ENCODE measurements at places on chromosomes 3 and 15. TPM values are rescaled to one million over a fixed set of nuclear protein-coding genes. Genes with fewer than 3 reads are reported as not detected.

DNA sequence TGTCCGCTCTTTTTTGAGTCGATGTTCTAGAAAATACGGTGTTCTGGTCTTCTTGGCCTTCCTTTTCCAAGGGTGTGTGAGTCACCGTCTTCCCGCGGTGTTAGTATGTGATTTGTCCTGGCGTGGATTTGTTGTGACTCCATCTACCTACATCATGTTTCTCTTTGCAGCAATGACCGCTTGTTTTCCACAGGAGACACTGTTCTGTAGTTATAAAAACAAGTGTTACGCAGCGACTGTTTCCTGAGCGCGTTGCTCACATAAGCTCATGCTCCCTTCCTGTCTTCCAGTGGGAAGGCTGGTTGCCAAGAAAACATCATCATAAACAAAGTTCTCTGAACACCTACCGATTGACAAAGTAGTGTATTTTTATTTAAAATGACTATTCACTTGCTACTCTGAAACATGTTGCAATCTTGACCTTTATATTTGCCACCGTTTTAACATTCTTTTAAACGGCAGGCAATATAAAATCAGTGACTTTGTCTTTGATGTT lies 19.0 kb downstream of the USP13 start:
- no peak overlapping the region for H3K27ac ChIP-seq
- H3K36me3 ChIP-seq = no peaks in the 10 kb centered on the region
- H3K4me1 ChIP-seq = no peaks in the 10 kb centered on the region
- no peaks in the 10 kb centered on the region for H3K27me3 ChIP-seq

- no peaks in the 10 kb centered on the region for H3K36me3 ChIP-seq
- H3K4me1 ChIP-seq = peaks cover 5% of the 10 kb centered on the region
- H3K27me3 ChIP-seq = no peaks in the 10 kb centered on the region
- no peak for DNase-seq
Observed at GRCh38 chr3:58119186-58119585, 91.6 kb downstream of the DNASE1L3 start.

- no peak overlapping the region for H3K4me3 ChIP-seq
- no peak overlapping the region for H3K27ac ChIP-seq
- DNase-seq = no peak
- H3K4me1 ChIP-seq = no peaks in the 10 kb centered on the region
- no peaks in the 10 kb centered on the region for H3K36me3 ChIP-seq
Observed at GRCh38 chr15:100186960-100187359, 154.8 kb downstream of the ADAMTS17 start.

Gene DUOX2
- total RNA-seq = 0.65 TPM

DNA sequence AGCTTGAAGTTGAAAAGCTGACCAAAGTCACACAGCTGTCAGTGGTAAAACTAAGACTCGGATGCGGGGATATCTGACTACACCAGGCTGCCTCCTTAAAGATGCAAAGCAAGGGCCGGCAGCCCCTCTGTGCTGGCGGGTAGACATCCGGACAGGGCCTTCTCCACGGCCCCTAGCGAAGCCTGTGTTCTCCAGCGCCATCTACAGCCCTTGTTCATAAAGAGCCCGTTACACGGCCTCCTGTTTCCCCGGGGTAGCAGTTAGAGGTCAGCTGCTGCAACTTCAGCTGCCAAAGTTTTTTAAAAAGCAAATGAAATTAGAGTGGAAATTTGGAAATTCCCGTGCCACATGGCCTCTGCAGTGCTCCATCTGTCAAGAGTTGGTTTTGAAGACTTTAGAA lies 383.0 kb downstream of the TBL1XR1 start:
- H3K4me3 ChIP-seq = no peak overlapping the region
- no peak overlapping the region for H3K27ac ChIP-seq
- no peaks in the 10 kb centered on the region for H3K36me3 ChIP-seq
- H3K4me1 ChIP-seq = no peaks in the 10 kb centered on the region
- peak; percentile 45 for DNase-seq

Gene PIGZ
- total RNA-seq = 2.7 TPM

Gene CHRM5
- total RNA-seq = not detected

Gene GOLGA6A
- not detected for total RNA-seq

DNA sequence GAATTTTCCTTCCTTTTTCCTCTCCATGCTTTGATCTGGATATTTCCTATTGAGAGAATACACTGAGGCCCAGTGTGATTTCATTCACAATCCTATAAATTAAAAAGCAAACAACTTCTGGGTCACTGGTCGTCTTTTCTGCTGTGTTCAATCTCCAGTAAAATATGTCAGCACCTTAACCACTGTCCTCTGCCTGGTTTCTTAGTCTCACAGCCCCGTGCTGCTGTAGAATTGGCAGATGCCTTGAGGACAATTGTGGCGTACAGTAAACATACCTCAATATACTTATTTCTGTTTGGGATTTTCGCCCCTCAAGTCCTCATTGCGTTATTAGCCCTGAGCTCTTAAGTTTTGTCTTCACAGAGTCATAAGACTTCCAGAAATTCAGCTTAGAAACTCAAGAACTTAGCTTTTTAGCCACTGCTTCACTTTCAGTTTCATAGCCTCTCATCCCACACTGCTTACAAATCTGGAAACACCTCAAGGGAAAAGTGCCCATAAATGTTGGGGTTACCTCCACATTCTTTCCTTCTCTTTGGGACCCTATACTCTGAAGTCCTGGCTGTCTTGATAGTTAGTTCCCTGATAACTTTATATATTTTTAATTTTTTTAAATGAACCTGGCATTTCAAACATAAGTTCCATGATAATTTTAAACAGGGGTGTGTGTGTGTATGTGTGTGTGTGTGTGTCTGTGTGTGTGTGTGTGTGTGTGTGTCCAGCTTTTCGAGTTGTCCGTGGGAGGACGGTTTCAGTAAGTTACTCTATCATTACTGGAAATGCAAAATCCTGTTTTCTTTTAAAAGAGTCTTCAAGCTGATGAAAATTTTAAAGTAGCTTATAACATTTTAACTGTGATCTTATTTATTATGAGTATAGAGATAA lies 238.4 kb upstream of the CTDSPL start:
- peaks cover 4% of the 10 kb centered on the region for H3K4me1 ChIP-seq
- H3K27ac ChIP-seq = no peak overlapping the region
- H3K27me3 ChIP-seq = no peaks in the 10 kb centered on the region
- H3K4me3 ChIP-seq = no peak overlapping the region
- DNase-seq = no peak

GRCh38 chr3:146532406-146532805 lies 12.0 kb downstream of the PLSCR1 start:
- H3K27ac ChIP-seq = no peak overlapping the region
- DNase-seq = no peak
- peaks cover 2% of the 10 kb centered on the region for H3K4me1 ChIP-seq
- no peak overlapping the region for H3K4me3 ChIP-seq

- peak overlapping the region; percentile 49 for H3K27ac ChIP-seq
- no peak overlapping the region for H3K4me3 ChIP-seq
- no peaks in the 10 kb centered on the region for H3K4me1 ChIP-seq
- DNase-seq = no peak
- no peaks in the 10 kb centered on the region for H3K36me3 ChIP-seq
Observed at GRCh38 chr15:42511007-42511391, 15.6 kb downstream of the SNAP23 start.

Gene GOLGA6L7
- total RNA-seq = not detected

DNA sequence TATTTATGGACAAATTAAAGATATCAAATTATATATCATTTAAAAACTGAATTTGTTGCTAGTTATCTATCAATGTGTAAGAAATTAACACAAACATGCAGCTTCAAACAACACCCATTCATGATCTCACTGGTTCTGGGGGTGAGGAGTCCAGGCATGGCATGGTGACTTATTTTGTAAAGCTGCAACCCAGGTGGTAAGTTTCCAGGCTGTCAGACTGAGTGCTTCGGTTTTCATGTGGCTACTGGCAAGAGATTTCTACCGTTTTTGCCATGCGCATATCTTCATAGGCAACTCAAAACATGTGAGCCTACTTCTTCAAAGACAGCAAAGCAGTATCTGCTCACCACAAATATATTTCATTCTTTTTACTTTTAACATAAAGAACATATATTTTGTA lies 364.3 kb upstream of the BCHE start:
- DNase-seq = no peak
- no peaks in the 10 kb centered on the region for H3K4me1 ChIP-seq
- H3K27ac ChIP-seq = no peak overlapping the region
- H3K27me3 ChIP-seq = no peaks in the 10 kb centered on the region
- H3K4me3 ChIP-seq = no peak overlapping the region
- H3K36me3 ChIP-seq = no peaks in the 10 kb centered on the region

DNA sequence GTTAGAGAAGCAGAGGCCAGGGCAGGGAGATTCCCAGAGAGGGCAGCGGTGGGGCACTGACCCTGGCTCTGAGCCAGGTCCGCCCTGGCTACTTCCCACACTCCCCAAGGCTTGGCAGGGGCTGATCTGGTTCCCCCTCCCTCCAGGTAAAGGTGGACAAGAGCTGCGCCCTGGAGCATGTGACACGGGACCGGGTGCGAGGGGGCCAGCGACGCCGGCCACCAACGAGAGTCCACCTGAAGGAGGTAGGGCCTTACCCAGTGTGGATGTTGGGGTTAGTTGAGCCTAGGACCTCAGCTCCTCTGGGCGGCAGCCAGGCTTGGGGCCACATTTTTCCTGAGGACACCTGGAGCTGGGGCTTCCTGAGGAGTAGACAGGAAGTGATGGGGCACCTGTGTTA lies 19.6 kb downstream of the PLEKHO2 start:
- H3K27me3 ChIP-seq = no peaks in the 10 kb centered on the region
- no peaks in the 10 kb centered on the region for H3K36me3 ChIP-seq
- no peak overlapping the region for H3K27ac ChIP-seq
- H3K4me1 ChIP-seq = no peaks in the 10 kb centered on the region
- no peak overlapping the region for H3K4me3 ChIP-seq

Gene SORD
- total RNA-seq = 6.7 TPM

- H3K36me3 ChIP-seq = no peaks in the 10 kb centered on the region
- no peak for DNase-seq
- no peaks in the 10 kb centered on the region for H3K27me3 ChIP-seq
- H3K4me1 ChIP-seq = no peaks in the 10 kb centered on the region
- H3K4me3 ChIP-seq = no peak overlapping the region
Observed at GRCh38 chr3:14234251-14235002, 55.8 kb downstream of the LSM3 start.

- H3K27me3 ChIP-seq = no peaks in the 10 kb centered on the region
- H3K36me3 ChIP-seq = no peaks in the 10 kb centered on the region
- H3K4me3 ChIP-seq = no peak overlapping the region
- peaks cover 16% of the 10 kb centered on the region for H3K4me1 ChIP-seq
- DNase-seq = no peak
Observed at GRCh38 chr3:149592758-149593240, 65.0 kb downstream of the WWTR1 start.

Gene SGO1
- total RNA-seq = not detected

DNA sequence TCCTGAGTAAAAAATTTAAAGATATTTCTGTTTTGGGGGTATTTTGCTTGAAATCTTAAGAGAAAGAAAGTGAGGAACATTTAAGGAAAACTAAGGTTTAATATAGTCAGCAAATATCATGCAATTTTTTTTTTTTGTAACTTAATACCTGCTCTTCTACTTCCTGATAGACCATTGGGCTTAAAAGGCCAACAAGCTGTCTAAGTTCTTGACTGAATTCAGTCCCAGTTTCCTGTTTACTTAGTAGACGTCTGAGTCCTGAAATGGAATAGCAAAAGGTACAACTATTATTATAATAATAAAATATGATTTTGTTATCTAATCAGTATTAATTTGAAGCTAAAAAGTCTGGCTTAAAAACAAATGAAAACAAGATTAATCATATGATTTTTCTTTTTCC lies 37.9 kb downstream of the IQCB1 start:
- H3K36me3 ChIP-seq = no peaks in the 10 kb centered on the region
- no peak overlapping the region for H3K27ac ChIP-seq
- DNase-seq = no peak
- no peak overlapping the region for H3K4me3 ChIP-seq
- H3K27me3 ChIP-seq = no peaks in the 10 kb centered on the region

GRCh38 chr15:66216806-66217205 lies 36.7 kb downstream of the MEGF11 start:
- H3K36me3 ChIP-seq = no peaks in the 10 kb centered on the region
- no peaks in the 10 kb centered on the region for H3K27me3 ChIP-seq
- H3K27ac ChIP-seq = no peak overlapping the region
- no peak overlapping the region for H3K4me3 ChIP-seq

Gene CXCR6
- total RNA-seq = 2.8 TPM

- H3K4me3 ChIP-seq = no peak overlapping the region
- peak; percentile 87 for DNase-seq
Observed at GRCh38 chr3:14460342-14461005, 58.1 kb downstream of the SLC6A6 start.

GRCh38 chr15:98785807-98786621 lies 137.7 kb downstream of the IGF1R start:
- H3K27ac ChIP-seq = no peak overlapping the region
- DNase-seq = no peak
- no peaks in the 10 kb centered on the region for H3K36me3 ChIP-seq

Gene SIDT1
- 1.8 TPM for total RNA-seq

Gene PLCH1
- not detected for total RNA-seq

DNA sequence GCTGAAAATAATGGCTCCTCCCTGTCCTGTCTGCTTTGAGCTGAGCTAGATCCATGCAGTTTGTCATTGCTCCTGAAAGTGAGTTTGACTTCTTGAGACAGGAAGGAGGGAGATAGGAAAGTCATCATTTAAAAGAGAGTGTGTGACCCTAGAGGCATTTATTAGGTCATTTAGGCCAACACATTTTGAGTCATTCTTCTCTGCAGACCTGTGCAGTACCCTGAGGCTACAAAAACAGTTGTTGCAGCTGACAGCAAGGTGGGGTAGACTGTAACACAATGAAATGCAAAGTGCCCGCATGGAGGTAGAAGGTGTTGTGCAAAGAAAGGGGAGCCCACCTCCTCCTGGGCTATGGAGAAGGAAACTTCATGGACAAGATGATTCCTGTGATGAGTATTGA lies 102.8 kb upstream of the PFN2 start:
- no peak overlapping the region for H3K4me3 ChIP-seq
- no peaks in the 10 kb centered on the region for H3K27me3 ChIP-seq
- no peak for DNase-seq
- H3K4me1 ChIP-seq = peaks cover 6% of the 10 kb centered on the region

- H3K4me1 ChIP-seq = no peaks in the 10 kb centered on the region
- H3K27ac ChIP-seq = no peak overlapping the region
- no peak overlapping the region for H3K4me3 ChIP-seq
Observed at GRCh38 chr3:39000008-39000450, 51.7 kb downstream of the SCN11A start.

Gene ADGRG7
- 0.51 TPM for total RNA-seq

DNA sequence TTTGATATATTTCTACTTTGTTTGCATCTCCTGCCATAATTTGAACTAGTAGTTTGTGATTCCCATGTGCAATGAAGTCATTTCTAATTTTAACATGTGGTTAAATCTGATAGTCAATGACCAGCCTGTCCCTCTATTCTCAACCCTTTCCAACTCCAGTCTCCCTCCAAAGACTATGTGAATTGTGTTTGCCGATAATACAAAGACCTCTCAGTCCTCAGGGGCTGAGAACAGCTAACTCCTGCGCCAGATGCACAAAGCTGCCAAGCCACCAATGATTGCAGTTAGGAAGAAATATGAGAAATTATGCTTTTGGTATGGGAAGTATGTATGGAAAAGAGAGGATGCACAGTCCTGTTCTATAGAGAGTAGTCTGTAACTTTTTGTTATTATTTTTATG lies 54.0 kb downstream of the KCNH8 start:
- H3K4me1 ChIP-seq = no peaks in the 10 kb centered on the region
- no peaks in the 10 kb centered on the region for H3K27me3 ChIP-seq
- no peak overlapping the region for H3K4me3 ChIP-seq
- H3K27ac ChIP-seq = no peak overlapping the region
- H3K36me3 ChIP-seq = no peaks in the 10 kb centered on the region

Gene IMPG2
- 0.63 TPM for total RNA-seq

Gene UBE2E2
- 39.3 TPM for total RNA-seq

GRCh38 chr15:62141200-62141599 lies 23.9 kb downstream of the C2CD4B start:
- H3K36me3 ChIP-seq = no peaks in the 10 kb centered on the region
- H3K27ac ChIP-seq = no peak overlapping the region
- H3K4me3 ChIP-seq = no peak overlapping the region
- H3K27me3 ChIP-seq = no peaks in the 10 kb centered on the region
- DNase-seq = no peak

All from aorta (tissue), 5 donors.